ENCODE measurements at places on chromosomes 5 and 9.

DNA sequence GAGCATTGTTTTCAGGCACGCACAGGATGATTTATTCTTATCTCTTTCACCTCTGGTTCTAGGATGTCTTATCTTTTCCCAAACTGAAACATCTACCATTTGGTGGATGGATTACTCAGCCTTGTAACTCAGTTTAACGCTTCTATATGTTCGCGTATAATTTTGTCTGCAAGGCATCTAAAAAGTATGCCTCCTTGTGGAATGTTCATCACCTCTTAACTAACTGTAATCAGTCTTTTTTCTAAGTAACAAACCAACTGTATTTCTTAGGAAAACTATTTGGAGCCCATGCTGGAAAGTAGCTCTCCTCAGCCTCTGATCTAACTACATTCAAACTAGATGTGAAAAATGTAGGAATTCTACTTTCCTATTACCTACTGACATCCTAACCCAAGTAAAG lies 11.5 kb upstream of the F2RL2 start:
- no peak for DNase-seq

GRCh38 chr9:34170237-34170991 lies 8.4 kb upstream of the UBAP1 start:
- no peak for DNase-seq

DNA sequence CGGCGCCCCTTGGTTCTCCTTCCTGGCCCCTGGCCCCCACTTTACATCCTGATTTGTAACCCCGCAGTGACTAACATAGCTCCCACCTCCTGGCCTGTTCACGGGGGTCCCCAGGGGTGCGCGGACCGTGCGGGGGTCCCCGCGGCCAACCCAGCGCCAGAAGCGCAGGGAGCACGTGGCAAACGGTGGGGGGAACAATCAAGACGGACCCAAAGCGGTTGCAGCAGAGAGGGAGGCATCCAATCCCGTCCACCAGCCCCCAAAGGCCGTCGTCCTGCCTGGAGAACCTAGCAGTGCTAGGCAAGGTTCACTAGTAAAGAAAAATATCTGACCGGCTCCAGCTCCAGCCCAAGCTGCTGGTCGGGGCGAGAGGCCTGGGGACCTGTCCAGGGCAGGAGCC lies 201.5 kb downstream of the AUH start:
- DNase-seq, result no peak

- DNase-seq, result no peak
Observed at GRCh38 chr5:74130155-74130897, 504.3 kb downstream of the ARHGEF28 start.

DNA sequence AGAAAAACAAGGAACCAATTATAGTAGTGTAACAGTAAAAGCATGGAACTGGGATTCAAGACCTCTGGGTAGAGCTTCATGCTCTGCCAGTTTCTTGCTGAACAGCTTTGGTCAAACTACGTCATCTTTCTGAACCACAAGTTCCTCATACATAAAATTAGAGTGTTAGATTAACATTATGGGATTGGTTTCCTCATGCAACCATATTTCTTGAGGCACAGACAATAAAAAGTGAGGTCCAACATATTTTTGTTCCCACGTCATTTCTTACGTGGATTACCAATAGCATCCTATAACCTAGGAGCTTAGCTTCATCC lies 354.8 kb downstream of the TMEM232 start:
- no peak for DNase-seq

- DNase-seq, result no peak
Observed at GRCh38 chr5:145407300-145408047, 427.7 kb downstream of the PRELID2 start.

- DNase-seq, result no peak
Observed at GRCh38 chr5:164748861-164749260, 1243.4 kb downstream of the MAT2B start.
